ENCODE measurements at places on chromosomes 6 and 20.

GRCh38 chr20:16661756-16662155, 68.1 kb upstream of the SNRPB2 start:
- DNase-seq = no peak

DNA sequence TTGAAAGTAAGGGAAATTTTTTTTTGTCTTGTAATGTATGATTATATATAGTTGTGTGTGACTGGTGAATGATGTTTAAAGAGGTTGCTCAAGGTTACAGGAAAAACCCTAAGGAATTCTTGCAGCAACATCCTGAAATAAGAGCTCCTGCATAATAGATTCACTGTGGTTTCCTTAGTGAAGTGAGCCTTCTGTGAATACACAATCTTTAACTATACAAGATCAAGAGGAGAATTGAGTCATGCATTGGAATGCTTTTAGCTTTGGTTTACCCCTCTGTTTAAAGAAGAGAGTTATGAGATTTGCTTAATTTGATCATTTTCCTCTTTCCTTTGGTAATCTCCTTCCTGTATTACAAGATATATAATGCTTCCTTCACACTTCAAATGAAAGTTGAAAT, 141.6 kb upstream of the EYA4 start:
- DNase-seq = no peak

- DNase-seq = no peak
Measured at GRCh38 chr6:100447081-100447899, 17.4 kb downstream of the SIM1 start.

- DNase-seq = no peak
Measured at GRCh38 chr6:107956586-107957307, 1.3 kb downstream of the SEC63 start.

DNA sequence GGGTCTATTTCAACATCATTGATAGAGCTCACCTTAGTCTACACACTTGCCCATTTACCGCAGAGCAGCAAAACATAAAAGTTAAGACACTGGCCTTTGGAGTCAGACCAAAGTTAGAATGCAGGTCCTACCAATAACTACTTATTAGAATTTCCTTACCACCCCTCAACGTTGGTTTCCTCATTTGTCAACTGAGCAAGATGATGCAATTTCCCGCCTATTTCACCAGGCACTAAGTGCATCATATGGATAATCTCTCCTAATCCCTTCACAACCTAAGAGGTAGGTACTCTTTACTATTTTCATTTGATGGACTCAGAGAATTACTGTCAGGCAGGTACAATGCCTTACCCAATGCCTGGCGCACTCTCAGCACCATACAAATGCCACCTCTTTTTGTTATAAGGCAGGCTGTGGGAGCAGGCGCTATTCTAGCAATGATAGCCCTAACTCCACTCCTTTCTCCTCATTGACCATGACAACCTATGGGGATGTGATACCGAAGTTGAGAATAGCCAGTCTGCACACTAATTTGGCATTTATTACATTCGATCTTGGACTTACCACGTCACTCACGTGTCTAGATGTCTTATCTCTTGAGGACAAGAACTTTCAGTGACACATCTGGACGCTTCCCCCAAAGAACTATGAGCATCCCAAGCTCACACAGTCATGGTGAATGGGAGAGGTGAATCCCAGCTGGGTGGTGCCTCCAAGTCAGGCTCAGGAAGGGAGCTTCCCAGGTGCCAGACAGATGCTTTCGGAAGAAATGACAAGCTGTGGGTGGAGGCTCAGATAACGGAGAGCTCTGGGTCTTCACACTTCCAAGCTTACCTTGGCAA, 128.1 kb upstream of the STMND1 start:
- no peak for DNase-seq

DNA sequence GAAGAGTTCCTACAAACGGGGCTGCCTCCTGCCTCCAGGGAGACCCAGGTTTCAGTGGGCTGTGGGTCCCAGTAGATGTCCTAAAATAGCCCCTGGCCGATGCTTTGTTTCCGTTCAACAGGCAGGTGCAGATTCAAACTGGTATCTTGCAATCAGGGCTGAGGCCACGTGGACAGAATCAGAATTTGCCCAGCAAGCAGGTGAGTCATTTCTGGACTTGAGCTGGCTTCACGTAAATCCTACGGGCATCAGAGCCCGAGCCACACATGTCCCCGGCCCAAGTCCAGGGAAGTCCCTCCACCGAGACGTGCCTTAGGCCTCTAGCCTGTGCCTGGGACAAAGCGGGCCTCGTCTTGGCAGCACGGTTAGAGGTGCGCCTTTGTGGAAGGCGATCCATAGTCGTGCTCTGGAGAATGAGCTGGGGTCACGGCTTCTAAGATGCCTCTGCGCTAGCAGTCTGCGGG, 101.6 kb upstream of the FRMD1 start:
- no peak for DNase-seq

All from iPS-NIHi11 (cell line).